ENCODE measurements at places on chromosomes 2 and 18.

- DNase-seq: no peak
Observed at GRCh38 chr2:217387776-217388387, 528.0 kb upstream of the TNP1 start.

DNA sequence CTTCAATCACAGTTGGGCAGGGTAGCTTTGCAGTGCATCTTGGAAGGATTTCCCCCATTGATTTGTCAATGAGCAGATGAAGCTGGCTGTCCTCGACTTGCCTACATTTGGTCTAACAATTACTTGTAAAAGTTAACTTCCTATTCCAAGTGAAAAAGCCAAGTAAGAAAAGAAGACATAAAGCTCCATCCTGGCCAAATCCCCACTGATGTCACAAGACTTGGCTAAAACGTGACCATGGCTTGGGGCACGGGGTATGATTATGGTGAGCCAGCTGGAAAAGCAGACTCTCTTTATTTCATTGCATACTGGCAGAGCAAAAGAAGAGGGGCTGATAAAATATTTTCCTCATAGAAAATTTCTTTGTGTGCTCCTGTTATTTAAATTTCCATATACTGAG, 25.4 kb upstream of the PID1 start:
- no peak for DNase-seq

GRCh38 chr2:215435280-215435869, 493 bp downstream of the FN1 start:
- DNase-seq: no peak

GRCh38 chr2:216885117-216885553, 25.3 kb upstream of the TNP1 start:
- DNase-seq: no peak

- DNase-seq: no peak
Observed at GRCh38 chr18:56062931-56063330, 474.9 kb upstream of the TCF4 start.

DNA sequence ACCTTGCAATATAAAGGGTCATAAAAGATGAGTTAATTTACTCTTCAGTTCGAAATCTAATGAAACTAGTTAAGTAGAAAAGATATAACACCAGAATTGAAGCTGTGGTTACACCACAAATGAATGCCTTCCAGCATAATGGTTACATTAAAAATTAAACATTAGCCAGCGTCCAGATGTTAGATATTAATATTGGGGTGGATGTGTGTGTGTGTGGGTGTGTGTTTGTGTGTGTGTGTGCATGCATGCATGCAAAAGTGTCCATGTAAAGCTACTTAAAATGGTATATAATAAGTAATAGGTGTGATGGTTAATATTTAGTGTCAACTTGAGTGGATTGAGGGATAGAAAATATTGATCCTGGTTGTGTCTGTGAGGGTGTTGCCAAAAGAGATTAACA, 170.4 kb upstream of the FN1 start:
- DNase-seq: no peak

DNA sequence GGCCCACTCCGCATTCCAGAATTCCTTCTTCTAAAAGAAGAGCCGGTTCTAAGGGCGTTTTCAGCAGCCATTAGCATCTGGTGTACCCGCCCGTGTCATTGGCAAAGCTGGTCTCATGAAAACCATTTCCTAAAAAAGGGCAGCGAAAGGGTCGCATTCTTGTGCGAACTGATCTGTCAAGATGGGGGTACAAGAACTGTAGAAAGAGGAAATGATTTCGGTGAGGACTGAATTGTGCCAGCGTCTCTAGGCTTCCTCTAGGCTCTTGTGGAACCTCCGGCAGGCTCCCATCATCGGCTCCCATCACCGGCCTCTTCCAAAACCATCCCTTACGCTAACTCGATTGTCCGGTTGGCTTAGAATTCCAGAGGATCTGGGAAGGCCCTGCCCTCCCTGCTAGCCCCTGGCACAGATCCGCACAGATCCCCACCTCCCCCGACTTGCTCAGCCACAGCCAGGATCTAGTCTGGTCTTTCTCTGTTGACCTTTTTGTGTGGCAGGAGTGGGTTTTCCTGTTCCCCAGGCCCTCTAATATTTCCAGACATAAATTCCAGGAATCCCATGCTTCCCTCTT, 1.3 kb downstream of the RAB31 start:
- no peak for DNase-seq

GRCh38 chr2:32750880-32751279, 123.0 kb downstream of the TTC27 start:
- DNase-seq: no peak

GRCh38 chr2:21696900-21697299, 573.1 kb downstream of the TDRD15 start:
- no peak for DNase-seq

DNA sequence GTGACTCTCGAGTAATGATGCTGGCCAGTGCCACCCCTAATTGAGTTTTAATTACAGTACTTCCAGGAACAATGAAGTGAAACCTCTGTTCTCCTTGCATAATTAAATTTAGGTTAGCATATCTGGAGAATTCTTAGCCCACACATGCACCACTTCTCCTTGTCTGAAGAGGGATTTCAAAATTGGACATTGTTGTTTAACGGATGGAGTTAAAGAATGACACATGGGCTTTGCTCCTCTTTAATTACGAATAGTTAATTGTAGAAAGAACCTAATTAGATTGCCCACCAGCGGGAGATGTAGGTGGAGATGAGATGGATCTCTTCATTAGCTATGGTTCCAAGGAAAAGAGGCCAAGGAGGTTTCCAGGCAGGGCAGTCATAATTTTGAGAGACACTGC, 33.1 kb upstream of the EN1 start:
- no peak for DNase-seq

GRCh38 chr2:38465789-38466127, 88.7 kb upstream of the ATL2 start:
- peak; percentile 27 for DNase-seq

DNA sequence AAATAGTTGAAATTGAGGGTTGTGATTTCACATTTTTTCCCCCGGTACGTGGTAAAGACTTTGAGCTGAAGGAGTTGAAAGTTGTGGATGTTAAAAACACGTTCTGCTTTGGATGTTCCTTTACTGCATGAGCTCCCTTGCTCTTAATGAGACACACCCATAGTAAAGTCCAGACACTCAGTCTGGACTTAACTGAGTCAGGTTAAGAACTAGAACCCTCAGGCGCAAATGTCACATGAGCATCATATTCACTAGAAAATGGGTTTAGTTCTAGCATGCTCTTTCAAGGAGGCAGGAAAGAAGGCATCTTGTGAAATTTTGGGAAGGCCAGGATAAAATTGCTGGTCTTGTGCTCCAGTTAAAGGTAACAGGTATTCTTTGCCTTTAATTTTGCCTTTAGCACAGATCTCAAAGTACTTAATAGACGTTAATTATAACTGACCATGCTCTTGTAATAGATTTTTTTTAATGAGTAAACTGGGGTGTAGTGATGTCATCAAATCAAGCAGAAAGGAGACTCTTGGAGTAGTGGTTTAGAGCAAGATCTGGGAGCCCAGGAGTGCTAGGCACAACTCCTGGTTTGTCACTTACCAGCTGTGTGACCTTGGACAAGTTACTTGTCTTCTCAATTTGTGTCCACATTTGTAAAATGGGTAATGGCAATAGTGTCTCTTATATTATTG, 20.6 kb downstream of the ITGA6 start:
- DNase-seq: no peak

DNA sequence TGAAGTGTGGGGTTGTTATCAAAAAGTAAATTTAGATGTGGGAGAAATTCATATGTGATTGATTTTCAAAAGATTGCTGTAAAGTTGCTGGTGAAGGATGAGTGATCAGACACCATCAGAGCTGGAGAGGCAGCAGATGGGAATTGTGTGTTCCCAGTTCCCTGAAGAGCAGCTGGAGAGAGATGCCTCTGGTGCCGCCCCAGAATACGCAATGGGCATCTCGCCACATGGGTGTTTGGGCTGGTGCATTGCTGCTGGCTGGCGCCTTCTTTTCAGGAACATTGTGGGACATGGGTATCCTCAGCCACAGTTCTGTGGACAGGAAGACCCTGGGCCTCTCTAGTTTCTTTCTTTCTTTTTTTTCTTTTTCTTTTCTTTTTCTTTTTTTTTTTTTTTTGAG, 11.9 kb downstream of the ATG4B start:
- no peak for DNase-seq

All from H54 (cell line).